ENCODE measurements at places on chromosomes 2 and 18.

GRCh38 chr2:53631313-53632125 is 136.1 kb upstream of the CHAC2 start:
- DNase-seq, result no peak

- DNase-seq, result no peak
Measured at GRCh38 chr2:232949016-232949415, 64.0 kb downstream of the NGEF start.

GRCh38 chr2:109689182-109689930 is 75.2 kb downstream of the SOWAHC start:
- DNase-seq, result no peak

GRCh38 chr18:45056926-45057325 is 376.2 kb downstream of the SETBP1 start:
- no peak for DNase-seq

DNA sequence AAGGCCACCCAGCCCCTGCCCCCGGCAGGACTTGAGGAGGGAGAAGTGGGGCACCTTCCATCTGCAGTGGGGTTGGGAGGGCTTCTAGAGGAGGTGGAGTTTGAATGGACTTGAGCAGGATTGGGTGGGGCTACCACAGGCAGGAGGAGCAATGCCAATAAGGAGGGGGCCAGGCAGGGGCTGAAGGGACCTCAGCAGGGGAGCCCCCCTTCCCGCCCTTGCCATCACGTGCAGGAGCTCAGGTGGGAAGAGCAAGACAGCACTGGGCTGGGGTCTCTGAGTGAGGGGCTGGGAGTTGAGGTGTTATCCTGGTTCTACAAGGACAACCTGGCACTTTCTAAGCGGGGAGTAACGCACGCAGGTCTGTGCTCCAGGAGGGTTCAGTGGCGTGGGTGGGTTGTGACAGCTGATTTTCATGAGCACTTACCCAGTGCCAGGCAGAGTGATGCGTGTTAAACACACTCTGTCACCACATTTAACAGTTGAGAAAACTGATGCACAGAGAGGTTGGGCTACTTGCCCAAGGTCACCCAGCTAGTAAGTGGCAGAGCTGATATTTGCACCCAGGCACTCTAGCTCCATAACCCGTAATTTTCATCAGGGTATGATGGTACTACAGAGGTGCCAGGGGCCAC is 4.8 kb downstream of the CHRND start:
- DNase-seq, result no peak

DNA sequence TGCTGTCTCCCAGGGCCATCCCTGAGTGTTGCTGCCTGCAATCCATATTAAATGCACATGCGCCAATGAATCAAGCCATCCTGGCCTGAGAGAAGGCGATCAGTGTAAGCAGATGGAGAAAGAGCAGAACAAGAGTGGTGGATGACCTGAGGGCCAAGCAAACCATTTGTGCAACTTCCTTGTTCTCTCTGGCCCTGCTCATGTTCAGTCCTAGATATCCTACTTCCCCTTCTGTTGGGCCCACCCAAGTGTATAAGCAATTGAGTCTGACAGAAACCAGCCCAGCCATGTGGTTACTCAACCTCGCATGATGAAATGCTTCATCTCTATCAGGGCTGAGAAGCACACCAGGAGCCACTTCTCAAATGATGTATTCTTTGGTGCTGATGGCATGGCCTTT is 383.1 kb upstream of the ID2 start:
- DNase-seq, result no peak

GRCh38 chr2:149767516-149767974 is 180.0 kb upstream of the MMADHC start:
- no peak for DNase-seq

- no peak for DNase-seq
Measured at GRCh38 chr18:60746491-60746890, 373.9 kb upstream of the MC4R start.

GRCh38 chr18:62420151-62420512 is 95.0 kb downstream of the TNFRSF11A start:
- no peak for DNase-seq

GRCh38 chr18:35528749-35529274 is 31.1 kb upstream of the INO80C start:
- DNase-seq, result no peak

DNA sequence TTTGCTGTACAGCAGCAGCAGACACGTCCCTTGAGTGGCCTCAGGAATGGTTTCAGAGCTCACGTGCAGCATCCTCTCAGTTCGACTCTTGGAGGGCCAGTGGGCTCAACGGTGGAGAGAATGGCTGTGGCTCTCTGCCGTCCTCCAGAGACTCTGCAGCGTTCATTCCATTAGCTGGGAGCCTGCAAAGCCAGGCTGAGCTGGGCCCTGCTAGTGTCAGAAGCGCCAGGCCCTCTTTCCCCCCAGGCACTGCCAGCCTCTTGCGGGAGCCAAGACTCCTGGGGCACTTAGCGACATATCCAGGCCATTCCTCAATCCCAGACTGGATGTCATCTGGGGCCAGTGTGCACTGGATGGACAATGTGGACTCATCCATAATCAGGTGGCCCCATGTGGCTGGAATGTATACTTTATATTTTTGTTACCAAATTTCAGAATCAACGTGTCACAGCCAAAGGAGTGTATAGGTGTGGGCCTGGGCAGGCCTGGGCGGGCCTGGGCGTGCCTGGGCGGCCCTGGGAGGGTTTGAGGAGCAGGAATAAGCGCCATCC is 125.1 kb upstream of the EPAS1 start:
- no peak for DNase-seq

DNA sequence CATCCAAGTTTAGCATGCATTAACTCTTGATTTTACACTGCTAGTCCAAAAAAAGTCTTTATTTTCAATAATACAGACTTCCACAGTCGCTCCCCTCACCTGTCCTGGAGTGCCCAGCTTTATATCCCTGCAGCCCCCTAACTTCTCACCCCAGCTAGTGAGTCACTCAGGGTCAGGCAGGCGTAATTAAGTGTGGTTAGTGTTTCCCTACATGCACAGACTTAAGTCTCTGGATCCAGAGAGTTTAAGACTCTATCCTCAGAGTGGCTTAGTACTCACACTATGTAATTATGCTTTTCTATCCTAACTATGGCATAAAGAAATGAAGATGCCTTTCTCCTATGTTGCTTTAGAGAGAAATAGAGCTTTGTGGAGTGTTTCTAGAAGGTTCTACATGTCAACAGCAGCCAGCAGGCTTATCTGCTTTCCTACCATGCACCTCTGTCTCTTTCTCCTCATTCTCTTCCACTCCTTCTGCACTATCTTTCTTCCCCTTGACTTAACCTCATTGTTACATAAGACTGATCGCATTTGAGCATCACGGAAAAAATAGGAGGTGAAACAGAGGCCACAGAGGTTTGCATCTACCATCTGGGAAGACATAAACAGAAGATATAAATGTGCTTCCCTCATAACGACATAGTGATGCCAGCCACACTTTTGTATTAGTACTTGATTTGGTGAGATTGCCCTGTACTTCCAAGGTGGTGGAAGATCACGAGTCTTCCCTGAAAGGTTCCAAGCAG is 34.4 kb upstream of the PMAIP1 start:
- no peak for DNase-seq

GRCh38 chr2:224646242-224646846 is 61.2 kb upstream of the CUL3 start:
- no peak for DNase-seq

- DNase-seq, result no peak
Measured at GRCh38 chr18:79166702-79167101, 97.5 kb downstream of the ATP9B start.

- DNase-seq, result no peak
Measured at GRCh38 chr2:7165736-7166135, 248.5 kb downstream of the RNF144A start.

GRCh38 chr2:216792222-216793021 is 67.4 kb downstream of the TNP1 start:
- DNase-seq, result no peak

GRCh38 chr2:176163672-176164056 is 6.6 kb downstream of the HOXD3 start:
- DNase-seq, result no peak
